ENCODE measurements at places on chromosomes 6 and 20. TPM values are rescaled to one million over a fixed set of nuclear protein-coding genes. Genes with fewer than 3 reads are reported as not detected.

DNA sequence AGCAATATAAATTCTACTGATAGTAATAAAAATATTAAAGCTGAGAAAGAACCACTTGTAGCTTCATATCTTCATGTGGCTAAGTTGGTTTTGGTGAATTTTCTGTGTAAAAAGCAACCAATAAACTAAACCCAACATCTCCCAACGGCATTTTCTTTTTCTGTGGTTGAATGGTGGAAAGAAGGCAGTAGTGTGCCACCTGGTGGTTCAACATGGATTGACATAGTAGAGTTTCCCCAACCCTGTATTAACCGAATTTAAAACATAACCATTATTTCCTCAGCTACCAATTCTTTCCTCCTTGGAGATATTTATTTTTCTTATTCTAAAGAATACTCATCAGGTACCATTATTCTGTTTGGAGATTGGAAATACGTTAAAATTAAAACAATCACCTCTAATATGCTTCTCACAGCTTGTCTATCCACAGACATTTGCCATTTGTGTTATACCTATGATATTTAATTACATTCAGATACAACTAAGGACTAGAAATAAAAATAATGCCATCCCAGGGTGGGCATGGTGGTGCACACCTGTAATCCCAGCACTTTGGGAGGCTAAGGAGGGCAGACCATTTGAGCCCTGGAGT is 117.1 kb upstream of the EEF1E1 start:
- DNase-seq, result peak; percentile 52

DNA sequence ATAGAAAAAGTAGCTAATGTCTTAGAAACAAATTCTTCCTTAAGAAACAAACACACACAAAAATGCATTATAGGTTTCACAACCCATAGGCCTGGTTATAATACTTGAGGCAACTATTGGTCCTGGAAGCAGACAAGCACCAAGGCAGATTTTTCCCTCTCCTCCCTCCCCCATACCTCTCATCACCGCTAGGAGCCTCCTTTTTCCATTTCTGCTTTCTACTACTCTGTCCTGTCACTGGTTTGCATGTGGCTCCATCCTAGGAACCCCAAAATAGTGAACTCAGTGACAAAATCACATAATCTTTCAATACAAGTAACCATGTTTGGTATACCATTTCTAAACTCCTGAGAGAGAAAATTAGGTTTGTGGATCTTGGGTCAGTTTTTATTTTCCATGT is 66.1 kb downstream of the HMGCLL1 start:
- DNase-seq, result no peak

Gene HUS1B
- total RNA-seq, result 1.2 TPM

DNA sequence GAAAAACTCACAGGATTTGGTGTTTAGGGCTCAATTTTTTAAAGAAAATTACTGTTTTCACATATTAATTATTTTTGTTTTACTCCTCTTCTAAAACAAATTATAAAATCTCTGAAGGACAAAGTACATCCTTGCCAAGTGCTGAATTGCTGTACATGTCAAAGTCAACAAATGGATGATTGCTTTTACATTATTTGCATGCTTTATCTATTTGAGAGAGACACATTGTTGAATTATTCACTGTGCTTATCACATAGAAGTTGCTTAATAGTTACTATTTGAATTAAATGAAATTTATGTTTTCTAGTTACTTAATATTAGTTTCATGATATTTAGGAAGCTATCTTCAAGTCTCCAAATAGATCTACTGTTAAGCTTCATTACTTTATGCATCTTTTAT is 318.6 kb upstream of the PTCHD4 start:
- no peak for DNase-seq

GRCh38 chr20:43102394-43102793 is 87.3 kb downstream of the PTPRT start:
- no peak for DNase-seq

- DNase-seq, result no peak
These were observed 95.4 kb downstream of the MKKS start for GRCh38 chr20:10338426-10339180.

- no peak for DNase-seq
These were observed 479.0 kb upstream of the NRSN1 start for GRCh38 chr6:23647045-23647444.

DNA sequence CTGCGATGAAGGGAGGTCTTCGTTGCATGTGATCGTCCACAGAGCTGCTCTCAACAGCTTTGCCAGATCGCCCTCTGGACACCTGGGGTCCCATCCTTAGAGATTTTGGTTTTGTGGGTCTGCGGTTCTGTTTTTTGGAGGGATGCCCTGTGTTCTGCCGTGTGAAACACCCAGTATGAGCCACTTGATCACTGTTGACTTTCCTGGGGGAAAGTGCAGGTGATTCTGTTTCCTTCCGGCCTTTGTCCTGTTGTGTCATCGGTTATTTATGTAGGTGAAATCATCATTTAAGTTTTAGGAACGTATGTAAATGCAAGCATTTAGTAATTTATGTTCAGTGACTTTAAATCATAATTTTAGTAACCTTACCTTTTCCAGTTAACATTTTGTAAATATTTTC is 56.4 kb upstream of the SLC22A1 start:
- no peak for DNase-seq

Gene ZDHHC14
- total RNA-seq, result 3.5 TPM

Gene MOCS1
- total RNA-seq, result 4.4 TPM

DNA sequence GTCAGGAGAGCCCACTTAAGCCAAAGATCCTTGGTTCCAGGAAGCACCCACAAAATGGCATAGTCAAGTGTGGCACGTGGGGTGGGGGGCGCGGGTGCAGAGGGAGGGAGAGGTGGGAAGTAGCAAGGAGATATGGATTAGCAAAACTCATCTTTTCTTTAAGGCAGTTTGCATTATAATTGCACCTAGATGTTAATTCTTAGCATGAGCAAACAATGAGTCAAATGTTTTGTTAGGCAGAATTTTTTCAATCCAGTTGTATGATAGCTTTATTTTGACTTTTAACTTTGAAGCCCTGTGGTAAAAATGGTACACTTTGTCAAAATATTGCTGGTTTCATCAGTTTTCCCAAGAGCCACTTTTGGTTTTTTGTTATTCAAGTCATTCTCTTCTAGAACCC is 15.0 kb downstream of the SCAND1 start:
- DNase-seq, result no peak

Gene BANF2
- total RNA-seq, result not detected

Gene C20orf144
- total RNA-seq, result not detected

Gene PNPLA1
- not detected for total RNA-seq

- DNase-seq, result no peak
These were observed 21.1 kb downstream of the FOXA2 start for GRCh38 chr20:22563062-22563965.

All from A172 (cell line).